ENCODE measurements at places on chromosomes 5 and 9.
A peak's percentile ranks its signal among the peaks of the same experiment; 100 is the strongest.

DNA sequence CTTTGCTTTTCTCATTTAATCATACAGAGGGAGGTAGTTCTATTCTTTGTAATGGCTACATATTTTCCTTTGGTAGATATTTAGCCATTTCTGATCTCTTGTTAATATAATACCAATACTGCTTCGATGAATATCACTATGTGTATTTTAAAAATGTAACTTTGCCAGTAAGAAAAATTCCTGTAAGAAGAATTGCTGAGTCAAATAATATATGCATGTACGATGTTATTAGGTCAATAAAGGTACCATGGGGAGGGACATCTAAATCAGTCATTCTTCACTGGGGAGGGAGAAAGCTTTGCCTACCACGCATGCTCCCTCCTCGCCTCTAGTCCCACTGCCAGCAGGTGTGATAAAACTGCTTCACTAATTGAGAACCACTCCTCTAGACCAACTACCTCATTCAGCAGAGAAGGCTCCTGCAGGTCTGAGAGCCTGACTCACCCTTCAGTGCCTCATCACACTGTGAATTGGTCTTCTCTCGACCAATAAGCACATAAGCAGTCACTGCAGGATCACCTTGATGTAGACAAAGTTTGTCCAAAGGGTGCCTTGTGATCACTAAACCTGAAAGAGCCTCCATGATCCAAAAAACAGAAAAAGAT lies 56.1 kb upstream of the TBCA start:
- no peak for DNase-seq

DNA sequence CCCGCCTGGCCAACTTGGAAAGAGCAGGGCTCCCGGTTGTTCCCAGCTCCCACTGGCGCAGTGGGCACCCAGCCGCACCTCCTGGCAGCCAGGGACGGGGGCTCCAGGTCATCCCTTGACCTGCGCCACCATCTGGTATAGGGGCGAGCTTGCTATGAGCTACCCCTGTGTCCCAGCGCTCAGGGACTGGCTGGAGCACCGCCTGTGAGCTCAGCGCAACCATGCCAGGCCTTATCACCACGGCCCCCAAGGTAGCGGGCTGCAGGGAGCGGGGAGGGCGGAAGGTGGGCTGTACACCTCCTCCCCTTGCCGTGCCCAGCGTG lies 15.4 kb upstream of the RASA1 start:
- no peak for DNase-seq

GRCh38 chr5:84131372-84131771 lies 253.3 kb downstream of the EDIL3 start:
- no peak for DNase-seq

- DNase-seq, result no peak
Observed at GRCh38 chr9:129059796-129060785, 20.8 kb upstream of the DOLPP1 start.

- no peak for DNase-seq
Observed at GRCh38 chr5:128082551-128083032, 974 bp upstream of the SLC12A2 start.

DNA sequence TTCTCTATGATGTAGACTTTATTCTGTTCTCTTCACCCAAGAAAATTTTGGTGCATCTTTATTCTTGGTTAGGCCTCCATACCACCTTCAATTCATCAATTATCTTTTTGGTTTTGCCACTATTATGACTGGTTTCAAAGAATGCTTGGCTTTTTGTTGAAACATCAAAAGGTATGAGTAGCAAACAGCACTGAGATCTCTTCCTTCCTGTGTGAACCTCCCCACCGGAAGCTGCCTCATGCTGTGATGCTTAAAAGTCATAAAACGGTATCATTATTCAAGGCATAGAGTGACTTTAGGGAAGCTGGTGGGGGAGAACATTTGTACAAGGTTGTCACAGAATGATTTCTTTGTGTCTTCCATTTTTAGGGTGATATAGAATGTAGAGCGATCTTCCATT lies 70.6 kb downstream of the IQGAP2 start:
- peak; percentile 81 for DNase-seq

- no peak for DNase-seq
Observed at GRCh38 chr9:30507166-30507565, 1877.3 kb upstream of the ACO1 start.

- no peak for DNase-seq
Observed at GRCh38 chr5:1392801-1393565, 48.1 kb upstream of the CLPTM1L start.

- no peak for DNase-seq
Observed at GRCh38 chr5:174410716-174411478, 313.5 kb upstream of the MSX2 start.
